ENCODE measurements at places on chromosomes 7 and 10.
A peak's percentile ranks its signal among the peaks of the same experiment; 100 is the strongest.

GRCh38 chr10:60286559-60286958 is 103.1 kb downstream of the ANK3 start:
- no peak for DNase-seq

DNA sequence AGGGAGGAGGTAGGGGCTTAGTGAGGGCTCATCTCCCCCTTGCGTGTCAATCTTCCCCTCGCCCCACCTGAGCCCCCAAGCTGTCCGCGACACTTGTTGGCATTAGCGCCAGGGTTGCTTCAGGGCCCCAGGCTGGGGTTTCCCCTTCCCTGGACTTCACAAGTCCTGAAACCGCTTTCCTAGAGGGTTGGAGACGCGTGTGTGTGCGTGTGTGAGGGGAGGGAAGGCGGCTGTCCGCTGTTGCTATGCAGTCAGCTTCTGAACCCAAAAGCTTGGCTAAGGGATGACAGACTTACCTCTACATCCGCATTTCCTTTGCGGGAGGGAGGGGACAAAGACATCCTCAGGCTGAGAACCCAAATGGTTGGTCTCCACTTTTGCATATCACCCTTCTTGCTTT is 803 bp downstream of the GOLGA7B start:
- DNase-seq, result no peak

GRCh38 chr7:117672453-117672852 is 192.6 kb downstream of the CFTR start:
- no peak for DNase-seq

GRCh38 chr10:28678687-28679457 is 1.6 kb downstream of the BAMBI start:
- DNase-seq, result no peak

DNA sequence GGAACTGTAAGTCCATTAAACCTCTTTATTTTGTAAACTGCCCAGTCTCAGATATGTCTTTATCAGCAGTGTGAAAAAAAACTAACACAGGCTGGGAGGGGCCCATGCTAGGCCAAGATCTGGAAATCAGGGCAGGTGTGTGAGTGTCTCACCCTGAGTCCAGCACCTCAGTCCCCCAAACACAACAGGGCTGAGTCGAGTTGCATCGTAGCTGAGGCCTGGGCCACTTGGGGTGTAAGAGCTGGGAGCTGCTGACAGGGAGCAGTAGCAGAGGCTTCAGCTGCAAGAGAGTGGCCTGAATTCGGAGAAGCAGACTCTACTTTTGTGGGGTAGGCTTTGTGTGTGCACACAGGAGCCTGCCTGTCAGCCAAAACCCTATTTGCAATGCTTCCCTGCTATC is 553.1 kb downstream of the PTPRN2 start:
- DNase-seq, result no peak

DNA sequence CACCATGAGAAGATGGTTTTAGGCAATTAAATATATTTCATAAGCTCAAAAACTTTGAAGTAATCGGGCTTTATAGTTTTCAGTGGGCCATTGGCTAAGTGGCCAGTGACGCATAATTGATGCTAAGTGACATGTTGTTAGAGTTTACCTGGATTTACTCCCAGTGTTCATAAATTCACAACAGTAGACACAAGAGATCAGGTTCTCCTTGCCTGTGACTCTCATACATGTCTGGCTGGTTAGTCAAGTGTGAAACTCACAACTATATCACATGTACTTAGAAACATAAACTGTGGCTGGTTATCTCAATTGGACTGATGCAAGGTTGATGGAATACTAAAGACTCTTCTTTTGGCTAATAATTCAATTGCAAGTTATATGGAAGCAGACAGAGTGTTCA is 26.2 kb downstream of the ASB15 start:
- DNase-seq, result no peak

DNA sequence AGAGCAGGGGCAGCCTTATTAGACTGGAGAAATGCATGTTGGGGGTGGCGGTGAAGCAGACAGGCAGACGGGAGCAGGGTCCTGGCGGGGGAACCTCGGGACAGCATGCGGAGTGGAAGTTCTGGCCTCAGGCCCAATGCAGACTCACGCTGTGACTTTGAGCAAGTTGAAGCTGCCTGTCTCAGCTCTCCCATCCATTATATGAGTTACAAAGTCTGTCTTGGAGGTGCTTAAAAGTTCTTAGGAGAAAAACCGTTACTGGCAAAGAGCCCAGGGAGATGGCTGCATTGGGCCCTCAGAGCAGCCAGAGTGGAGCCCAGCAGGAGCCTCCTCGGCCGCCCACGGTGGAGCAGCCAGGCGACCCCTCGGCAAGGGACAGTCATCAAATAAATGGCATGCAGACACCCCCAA is 509.5 kb downstream of the PLXNA4 start:
- no peak for DNase-seq

DNA sequence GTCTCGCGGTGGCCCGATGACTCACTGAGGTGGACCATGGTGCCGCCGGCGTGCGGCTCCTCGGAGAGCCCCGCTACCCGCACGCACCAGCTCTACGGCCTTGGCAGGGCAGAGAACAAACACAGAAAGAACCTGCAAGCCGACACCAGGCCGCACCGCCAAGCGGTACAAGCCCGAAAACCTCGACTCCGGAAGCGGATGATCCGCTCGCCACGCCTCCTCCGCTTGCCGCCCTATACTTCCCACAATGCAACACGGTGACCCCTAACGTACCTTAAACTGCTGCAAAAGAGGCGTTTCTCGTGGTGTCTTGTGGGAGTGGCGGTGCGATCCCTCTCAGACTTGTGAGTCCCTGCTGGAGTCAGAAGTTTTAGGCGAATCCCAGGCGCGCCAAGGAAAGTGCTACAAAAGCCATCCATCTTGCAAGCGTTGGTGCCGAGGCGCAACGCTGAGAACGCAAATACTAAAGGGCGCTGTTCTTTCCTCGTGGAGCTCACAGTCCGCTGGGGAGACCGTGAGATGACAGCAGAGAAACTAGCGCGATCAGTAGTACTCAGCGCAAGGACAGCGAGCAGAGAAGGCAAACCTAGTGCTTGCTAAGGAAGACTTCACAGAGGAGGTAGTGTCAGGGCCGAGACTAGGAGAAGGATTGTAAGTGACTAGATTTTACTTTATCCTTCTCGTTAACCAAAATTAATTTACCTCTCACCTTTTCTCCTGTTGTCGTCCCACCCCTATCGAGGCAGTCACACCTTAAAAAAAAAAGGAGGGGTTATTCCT is at the start of gene MRPS16:
TSS of gene MRPS16 (minus strand) at position 200 of the 780 bp plus-strand sequence. CDS start at position 38, 162 bp downstream.
- DNase-seq, result peak; percentile 75

DNA sequence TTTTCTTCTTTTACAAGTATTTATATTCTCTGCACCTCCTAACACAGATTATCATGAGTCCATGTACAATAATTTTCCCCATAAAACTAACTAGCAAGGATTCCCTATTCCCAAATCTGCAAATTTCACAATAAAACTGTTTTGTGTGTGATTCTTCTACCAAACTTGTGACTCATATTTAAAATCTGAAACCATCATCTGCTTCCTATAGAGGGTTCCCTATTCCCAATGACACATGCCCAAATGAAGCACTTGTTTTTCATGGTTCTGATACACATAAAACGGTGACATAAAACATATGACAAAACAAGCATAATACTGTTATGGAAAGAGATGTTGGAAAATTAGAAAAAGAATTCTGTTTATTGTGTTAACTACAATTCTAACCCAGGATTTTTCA is 657.6 kb downstream of the PARD3 start:
- DNase-seq, result no peak

DNA sequence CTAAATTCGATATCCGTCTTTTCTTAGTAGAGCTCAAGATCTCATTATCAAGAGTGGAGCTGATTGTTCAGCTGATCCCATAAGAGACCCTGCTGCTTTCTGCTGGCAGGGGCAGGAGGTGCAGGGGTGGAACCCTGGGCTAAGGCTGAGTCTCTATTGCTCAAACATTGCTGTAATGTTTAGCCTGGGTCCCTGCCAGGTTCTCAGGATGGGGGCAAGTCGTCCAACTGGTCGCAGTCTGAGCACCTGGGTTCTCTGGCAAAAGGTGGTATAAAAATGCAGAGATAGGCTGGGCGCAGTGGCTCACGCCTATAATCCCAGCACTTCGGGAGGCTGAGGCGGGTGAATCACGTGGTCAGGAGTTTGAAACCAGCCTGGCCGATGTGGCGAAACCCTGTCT is 62.0 kb upstream of the NRBF2 start:
- no peak for DNase-seq

- DNase-seq, result no peak
Measured at GRCh38 chr10:46557319-46558121, 1.1 kb upstream of the GPRIN2 start.

DNA sequence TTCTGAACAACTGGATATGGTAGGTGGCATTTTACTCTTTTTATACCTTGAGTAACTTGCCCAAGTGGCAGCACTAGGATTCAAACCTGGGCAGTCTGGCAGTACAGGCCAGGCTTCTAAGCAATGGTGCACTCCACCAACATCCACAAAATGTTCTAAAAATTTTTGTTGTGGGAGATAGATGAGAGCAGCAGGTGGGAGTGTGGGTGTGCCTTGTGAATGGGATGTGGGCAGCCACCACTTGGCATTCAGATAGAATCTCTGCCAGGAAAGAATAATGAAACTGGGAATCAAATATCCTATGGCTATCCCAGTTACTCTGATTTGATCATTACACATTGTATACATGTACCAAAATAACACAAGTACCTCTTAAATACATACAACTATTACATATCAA is 810.7 kb downstream of the MAGI2 start:
- DNase-seq, result no peak

- no peak for DNase-seq
Measured at GRCh38 chr7:33422141-33422540, 292.8 kb downstream of the BBS9 start.

GRCh38 chr7:111357691-111358090 is 204.6 kb downstream of the IMMP2L start:
- DNase-seq, result no peak

GRCh38 chr10:50653142-50653541 is 29.4 kb upstream of the SGMS1 start:
- no peak for DNase-seq

- no peak for DNase-seq
Measured at GRCh38 chr7:3949242-3949640, 648.2 kb downstream of the SDK1 start.

DNA sequence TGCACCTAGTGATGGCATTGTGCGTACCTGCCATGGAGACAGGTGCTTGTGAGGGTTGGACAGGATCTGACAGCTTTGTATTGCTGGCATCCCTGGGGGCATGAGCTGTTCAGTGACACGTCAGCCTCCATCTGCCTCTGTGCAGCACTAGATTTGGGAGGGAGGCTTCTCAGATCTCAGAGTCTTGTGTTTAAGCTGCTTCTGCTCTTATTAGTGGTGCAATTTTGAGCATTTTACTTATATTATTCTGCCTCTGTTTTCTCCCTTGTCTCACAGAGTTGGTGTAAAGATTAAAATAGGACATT is 5.1 kb downstream of the ARHGAP22 start:
- no peak for DNase-seq

- no peak for DNase-seq
Measured at GRCh38 chr7:24501443-24502134, 71.7 kb upstream of the PALS2 start.

DNA sequence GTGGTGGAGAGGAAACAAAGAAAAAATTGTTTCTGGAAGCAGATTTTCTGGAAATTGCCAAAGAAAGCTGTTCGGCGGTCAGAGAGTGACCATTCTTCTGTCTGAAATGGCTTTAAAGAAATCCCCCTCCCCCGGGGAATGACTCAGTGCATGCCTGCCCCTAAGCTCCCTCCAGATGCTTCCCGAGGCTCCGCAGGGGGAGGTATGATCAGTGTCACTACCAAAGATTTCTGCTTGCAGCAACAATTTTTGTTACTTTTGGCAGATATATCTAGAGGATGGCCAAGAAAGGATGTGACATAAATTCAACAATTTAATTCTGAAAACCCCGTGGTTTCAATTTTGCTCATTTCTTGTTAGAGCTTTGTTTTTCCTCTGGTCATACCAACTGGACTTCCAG is 163.9 kb downstream of the JCAD start:
- no peak for DNase-seq

GRCh38 chr7:30969604-30969970 is 5.8 kb downstream of the GHRHR start:
- no peak for DNase-seq

DNA sequence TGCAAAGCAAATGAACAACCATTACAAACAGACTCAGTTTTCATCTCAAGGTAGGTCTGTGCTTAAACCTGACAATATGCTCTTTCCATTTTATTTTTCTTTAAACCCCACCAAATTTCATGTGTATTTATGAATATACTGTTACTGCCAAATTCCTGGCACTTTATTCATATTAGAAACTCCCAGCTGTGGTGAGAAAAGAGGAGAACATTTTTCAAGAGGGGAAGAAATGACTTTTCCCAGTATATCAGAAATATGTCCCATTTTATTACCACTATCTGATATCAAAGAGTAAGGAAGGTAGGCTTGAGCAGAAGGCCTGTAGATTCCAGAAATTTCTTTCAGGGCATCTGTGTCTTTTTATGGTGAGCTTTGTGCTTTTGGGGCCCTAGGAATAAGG is 189.6 kb downstream of the ADAM12 start:
- no peak for DNase-seq

GRCh38 chr10:69874449-69874848 is 72.7 kb downstream of the COL13A1 start:
- no peak for DNase-seq

- DNase-seq, result no peak
Measured at GRCh38 chr7:85289279-85289678, 102.4 kb upstream of the SEMA3D start.

DNA sequence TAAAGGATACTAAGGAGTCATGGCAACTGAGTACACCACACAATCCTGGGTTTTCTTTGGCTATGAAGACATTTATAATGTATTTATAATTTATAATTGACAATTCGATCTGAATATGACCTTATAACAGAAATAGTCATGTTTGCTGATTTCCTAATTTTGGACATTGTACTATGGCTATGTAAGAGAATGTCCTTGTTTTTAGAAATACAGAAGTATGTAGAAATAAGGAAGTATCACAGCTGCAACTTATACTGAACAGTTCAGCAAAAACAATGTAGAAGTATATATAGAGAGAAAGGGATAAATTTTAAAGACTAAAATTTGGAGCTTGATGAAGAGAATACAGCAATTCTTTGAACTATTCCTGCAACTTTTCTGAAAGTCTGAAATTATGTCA is 32.6 kb downstream of the PRLHR start:
- no peak for DNase-seq

GRCh38 chr7:17663061-17663675 is 277.1 kb downstream of the SNX13 start:
- no peak for DNase-seq

GRCh38 chr10:44373341-44373995 is 11.4 kb downstream of the CXCL12 start:
- no peak for DNase-seq

DNA sequence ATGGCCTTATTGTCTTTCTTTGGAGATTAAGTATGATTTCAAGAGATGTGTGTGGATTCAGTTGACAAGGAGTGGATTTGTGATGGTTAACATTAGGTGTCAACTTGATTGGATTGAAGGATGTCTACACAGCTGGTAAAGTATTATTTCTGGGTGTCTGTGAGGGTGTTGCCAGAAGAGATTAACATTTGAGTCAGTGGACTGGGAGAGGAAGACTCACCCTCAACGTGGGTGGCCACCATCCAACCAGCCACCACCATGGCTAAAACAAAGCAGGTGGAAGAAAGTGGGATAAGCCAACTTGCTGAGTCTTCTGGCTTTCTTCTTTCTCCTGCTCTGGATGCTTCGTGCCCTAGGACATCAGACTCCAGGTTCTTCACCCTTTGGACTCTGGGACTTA is 76.1 kb downstream of the GPR37 start:
- DNase-seq, result no peak

Data from stimulated activated CD8-positive, alpha-beta memory T cell treated with anti-CD3 and anti-CD28 coated beads, Interleukin-15, amount 100 ng/mL, for 24 hours (primary cell).